ENCODE measurements at places on chromosomes 7 and 10.

- no peak for DNase-seq
Observed at GRCh38 chr7:158135931-158136330, 451.7 kb downstream of the PTPRN2 start.

GRCh38 chr10:1200866-1201807 is 145.0 kb downstream of the WDR37 start:
- no peak for DNase-seq

DNA sequence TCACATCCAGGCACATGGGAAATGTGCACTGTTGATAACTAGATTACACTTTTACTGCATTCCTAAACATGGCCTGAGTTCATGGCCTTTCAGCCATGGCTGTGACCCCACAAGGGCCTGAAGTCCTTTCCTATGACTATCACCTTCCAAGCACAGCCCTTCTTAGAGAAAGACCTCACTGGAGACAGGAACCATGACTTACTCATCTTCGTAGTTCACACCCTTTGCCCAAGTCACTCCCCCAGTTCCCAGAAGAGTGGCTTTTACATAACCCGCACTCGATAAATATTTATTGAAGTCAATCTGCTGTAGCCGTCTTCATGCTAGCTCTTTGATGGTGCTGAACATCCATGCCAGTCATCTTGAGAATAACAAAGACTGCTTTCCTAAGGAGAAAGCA is 632.5 kb upstream of the NRP1 start:
- no peak for DNase-seq

DNA sequence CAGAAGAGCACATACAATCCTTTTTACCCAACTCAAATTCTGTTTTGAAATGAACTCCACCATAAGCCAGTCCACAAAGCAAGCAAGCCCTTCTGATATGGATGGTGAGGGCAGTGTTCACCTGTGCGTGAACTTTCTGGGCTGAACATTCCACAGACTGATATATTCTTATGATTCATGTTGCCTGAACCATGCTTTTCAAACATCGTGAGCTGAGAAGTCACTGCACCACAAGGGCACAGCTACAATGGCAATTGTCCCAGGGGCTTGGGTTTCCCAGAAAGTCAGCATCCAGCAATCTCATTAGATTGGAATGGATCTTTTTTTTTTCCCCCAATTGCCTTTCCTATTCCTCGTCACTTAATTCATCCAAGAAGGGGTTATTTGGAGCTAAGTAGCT is 86.9 kb upstream of the ZNF438 start:
- no peak for DNase-seq

DNA sequence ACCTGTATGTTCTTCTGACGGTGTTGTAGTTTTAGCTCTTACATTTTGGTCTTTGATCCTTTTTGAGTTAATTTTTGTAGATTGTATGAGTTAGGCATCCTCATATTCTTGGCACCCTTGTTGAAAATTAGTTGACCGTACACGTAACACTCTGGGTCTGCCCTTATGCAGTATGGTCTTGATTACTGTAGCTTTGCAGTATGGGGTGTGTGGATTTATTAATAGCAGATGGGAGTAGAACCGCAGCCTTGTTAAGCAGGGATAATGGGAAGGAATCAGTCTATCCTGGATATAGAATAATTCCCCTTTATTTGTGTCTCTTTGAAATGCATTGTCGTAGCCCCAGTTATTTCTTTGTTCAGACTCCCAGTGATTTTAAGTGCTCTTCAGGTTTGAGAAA is 95.5 kb downstream of the UBE3C start:
- DNase-seq, result no peak

DNA sequence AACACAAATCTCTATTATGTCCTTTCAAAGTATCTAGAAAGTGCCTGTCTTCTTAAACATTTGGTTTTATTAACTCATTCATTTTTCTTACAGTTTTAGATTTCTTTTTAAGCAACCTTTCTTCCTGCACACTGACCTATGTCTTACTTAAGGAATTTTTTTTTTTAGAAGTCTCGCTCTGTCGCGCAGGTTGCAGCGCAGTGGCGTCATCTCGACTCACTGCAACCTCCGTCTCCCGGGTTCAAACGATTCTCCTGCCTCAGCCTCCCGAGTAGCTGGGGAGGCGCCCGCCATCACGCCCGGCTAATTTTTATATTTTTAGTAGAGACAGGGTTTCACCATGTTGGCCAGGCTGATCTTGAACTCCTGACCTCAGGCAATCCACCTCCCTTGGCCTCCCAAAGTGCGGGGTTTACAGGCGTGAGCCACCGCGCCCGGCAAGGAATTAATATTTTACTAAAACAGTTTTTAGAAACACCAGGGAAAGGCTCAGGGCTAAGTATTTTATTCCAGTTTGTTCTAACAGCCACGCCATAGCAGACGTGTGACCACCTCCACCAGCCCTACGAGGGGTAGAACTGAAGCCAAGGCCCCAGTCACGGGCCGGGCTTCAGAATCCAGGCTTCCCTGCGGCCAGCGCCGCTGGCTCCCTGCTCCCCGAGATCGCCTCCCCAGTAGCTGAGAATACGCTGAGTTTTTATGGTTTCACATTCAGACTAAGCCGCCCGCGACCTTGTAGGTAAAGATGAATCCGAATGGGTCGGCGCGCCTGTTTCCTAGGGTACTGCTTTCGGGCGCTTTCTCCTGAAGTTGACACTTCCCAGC is 941 bp upstream of the LUC7L2 start:
- peak; percentile 28 for DNase-seq

- DNase-seq, result peak; percentile 21
Observed at GRCh38 chr10:80260295-80261243, 28.9 kb downstream of the MAT1A start.

- DNase-seq, result no peak
Observed at GRCh38 chr7:133975130-133975529, 152.0 kb upstream of the LRGUK start.

GRCh38 chr10:47035171-47035818 is 124.1 kb downstream of the PTPN20 start:
- DNase-seq, result no peak

- DNase-seq, result no peak
Observed at GRCh38 chr7:138233189-138233588, 156.9 kb downstream of the AKR1D1 start.

DNA sequence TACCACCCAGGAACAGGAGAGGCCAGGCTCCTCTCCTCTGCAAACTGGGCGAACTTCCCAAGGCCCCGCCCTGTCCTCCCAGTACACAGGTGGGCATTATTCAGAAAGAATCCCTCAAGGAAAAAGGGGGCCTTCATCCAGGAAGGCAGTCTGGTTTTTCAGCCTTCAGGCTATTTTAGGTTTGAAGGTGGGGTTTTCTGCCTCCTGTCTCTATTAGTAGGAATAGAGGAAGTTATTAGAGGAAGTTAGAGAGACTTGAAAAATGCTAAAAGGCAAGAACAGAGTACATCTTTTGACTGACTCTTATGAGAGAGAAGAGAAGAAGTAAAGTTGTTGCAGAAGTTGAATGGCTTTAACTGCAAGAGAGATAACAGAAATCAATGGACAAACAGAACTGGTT is 250.9 kb upstream of the SORCS1 start:
- DNase-seq, result no peak

- no peak for DNase-seq
Observed at GRCh38 chr10:93261961-93262610, 188.4 kb downstream of the CYP26A1 start.

GRCh38 chr10:101060951-101061623 is 702 bp upstream of the KAZALD1 start:
- DNase-seq, result peak; percentile 88

DNA sequence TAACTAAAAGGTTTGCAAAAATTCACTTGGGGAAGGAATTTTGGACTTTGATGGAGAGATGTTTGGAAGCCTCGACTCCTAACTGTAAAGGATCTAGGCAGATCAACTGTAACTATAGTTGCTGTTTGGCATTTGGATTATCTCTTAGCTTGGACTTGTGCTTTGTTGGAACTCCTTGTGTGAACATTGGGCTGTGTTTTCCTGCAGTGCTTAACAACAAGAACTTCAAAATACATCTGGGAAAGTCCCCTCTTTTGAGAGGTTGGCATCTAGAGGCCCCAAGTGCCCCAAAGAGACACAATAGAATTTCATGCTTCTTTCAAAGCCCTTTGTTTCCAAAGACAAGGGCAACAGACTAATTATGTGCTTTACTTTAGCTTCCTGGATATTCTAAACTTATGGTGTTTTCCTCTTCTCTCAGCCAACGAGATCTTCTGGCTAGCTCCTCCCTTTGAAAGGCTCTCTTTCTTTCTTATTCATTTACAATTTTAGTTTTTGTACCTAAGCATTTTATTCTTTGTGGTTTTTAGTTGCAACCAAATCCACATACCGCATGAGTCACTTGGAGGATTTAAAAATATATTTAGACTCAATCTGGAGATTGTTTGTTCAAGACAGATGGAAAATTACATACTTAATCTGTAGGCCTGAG is 11.6 kb downstream of the ABCA13 start:
- no peak for DNase-seq

- no peak for DNase-seq
Observed at GRCh38 chr7:131071786-131072504, 255.7 kb upstream of the MKLN1 start.

DNA sequence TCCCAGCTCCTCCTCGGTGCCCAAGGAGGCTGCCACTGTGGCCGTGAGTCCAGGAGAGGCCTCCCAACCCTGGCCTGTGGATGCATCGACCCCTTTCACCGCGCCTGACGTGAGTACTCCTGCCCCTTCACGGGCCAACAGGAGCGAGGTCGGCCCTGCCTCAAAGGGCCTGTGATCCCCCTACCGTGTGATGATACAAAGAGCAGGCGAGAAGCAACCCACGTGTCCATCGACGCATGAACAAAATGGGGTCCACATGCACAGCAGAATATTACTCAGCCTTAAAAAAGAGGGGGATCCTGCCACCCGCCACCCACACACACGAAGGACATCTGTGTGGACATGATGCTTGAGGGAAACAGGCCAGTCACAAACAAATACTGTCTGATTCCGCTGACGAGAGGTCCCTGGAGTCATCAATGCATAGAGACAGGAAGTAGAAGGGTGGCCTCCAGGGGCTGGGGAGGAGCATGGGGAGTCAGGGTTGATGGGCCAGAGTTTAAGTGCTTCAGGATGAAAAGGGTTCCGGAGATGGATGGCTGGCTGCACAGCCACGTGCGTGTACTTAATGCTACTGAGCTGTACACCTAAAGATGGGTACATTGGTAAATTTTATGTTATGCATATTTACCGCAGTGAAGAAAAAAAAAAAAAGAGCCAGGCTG is 151.9 kb downstream of the PRKAG2 start:
- no peak for DNase-seq

GRCh38 chr10:92929896-92930295 is 81.6 kb downstream of the EXOC6 start:
- no peak for DNase-seq

- peak; percentile 70 for DNase-seq
Observed at GRCh38 chr7:4791738-4792536, 16.5 kb downstream of the AP5Z1 start.

- no peak for DNase-seq
Observed at GRCh38 chr10:77828377-77828776, 98.2 kb downstream of the DLG5 start.

- DNase-seq, result no peak
Observed at GRCh38 chr7:18778594-18778993, 283.0 kb downstream of the HDAC9 start.

GRCh38 chr10:60441515-60441914 is 51.8 kb upstream of the ANK3 start:
- DNase-seq, result no peak

DNA sequence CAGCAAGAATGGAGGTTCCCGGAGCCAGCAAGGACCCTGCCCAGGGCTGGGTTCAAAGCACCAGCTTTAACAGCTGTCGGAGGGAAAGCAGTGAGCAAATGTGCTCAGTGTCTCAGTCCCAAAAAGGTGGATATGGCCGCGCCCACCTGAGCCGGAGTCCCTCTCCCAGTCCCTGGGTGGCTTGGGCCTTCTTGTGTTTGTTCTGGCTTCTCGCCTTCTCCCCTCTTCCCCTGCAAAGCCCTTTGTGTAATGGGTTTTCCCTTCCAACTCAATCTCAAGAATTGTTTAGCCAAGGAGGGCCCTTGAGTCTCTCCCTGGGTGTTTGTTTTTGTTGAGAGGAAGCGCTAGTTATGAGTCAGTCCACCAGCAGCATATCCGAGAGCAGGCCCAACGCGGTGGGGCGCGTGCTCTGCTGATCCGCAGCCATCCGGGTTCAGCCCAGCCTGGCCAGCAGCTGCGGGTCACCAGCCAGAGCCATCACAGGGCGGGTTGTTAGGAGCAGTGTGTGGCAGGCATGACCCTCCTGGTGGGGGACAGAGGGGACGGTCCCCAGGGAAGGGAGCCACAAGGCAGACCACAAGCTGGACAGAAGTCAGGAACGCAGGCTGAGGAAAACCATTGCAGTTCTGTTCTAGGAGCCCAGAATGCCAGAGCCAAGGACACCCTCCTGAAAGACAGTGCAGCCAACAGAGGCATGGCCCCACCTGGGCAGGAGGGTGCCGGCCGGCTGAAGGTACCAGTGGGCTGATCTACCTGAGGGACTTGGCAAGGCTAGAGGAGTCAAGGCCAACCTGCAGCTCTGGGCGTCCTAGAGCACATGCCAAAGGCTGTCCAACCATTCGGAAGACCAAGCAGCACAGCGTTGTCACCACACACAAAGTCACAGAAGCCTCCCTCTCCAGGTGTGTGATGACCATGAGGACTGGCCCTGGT is 21.3 kb downstream of the CALML3 start:
- no peak for DNase-seq

DNA sequence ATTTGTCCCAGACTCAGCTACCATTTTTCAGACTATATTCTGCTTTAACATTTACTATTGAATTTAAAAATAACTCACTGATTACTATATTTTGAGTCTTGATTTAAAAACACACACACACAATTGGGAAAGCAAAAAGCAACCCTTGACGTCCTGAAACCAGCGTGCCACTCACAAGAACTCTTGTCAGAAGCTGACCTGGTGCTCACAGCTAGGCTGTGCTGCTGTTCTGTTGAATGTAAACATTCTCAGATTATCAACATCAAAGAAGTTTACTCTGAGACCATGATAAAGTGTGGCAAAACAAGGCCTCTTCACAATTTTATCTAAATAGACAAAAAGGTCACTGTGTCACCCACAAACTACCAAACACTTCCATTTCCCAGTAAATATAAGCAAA is 62.6 kb upstream of the CACNA2D1 start:
- DNase-seq, result no peak

GRCh38 chr7:5491251-5492019 is 67.8 kb upstream of the TNRC18 start:
- DNase-seq, result no peak

- no peak for DNase-seq
Observed at GRCh38 chr7:29539471-29539870, 24.2 kb upstream of the PRR15 start.

GRCh38 chr7:98913612-98914011 is 35.3 kb downstream of the TRRAP start:
- no peak for DNase-seq

DNA sequence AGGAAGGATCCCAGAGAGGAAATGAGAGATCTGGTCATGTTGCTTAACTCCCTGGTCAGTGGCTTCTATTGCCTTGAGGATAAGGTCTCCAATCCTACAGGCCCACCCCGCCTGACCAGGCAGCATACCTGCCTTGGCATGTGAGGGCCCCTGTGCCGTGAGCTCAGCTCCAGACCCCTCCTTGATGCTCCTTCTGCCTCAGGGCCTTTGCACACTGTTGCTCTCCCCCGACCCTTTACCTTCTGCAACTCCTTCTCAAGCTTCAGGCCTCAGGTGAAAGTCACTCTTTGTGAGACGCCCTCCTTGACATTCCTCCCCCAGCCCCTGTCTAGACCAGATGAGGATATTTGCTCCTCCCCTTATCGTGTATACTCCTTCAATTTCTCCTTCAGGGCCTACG is 62.8 kb downstream of the FAM241B start:
- DNase-seq, result no peak

- DNase-seq, result no peak
Observed at GRCh38 chr10:114683162-114683561, 25.1 kb upstream of the ABLIM1 start.
